ENCODE measurements at places on chromosomes 3 and 15. TPM values are rescaled to one million over a fixed set of nuclear protein-coding genes. Genes with fewer than 3 reads are reported as not detected.

The NR1I2 gene
- 0.22 TPM for total RNA-seq

The DUOX2 gene
- not detected for total RNA-seq

The RAD51 gene
- 1.7 TPM for total RNA-seq

The ISG20 gene
- 160 TPM for total RNA-seq

The CHRM5 gene
- total RNA-seq = not detected

DNA sequence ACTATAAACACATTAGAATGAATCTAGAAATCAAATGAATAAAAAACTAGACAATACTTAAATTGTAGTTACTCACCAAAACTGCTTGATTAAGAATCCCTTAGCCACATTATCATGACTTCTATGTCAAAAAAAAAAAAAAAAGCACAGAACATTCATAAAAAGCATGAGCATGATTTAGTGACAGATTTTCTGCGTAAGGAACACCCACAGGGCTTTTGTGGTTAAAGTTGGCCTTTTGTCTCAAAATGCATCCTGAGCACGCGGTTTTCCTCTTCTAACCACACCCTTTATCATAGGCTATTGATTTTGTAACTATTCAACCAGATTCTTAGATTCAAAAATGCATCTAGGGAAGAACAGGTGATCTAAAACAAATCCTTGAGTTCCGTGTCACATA is 334.0 kb upstream of the NR2F2 start:
- peak; percentile 1 for DNase-seq

GRCh38 chr3:152076148-152076547 is 192.6 kb upstream of the MBNL1 start:
- no peak for DNase-seq

- no peak for DNase-seq
Measured at GRCh38 chr3:31952205-31952604, 28.9 kb downstream of the OSBPL10 start.

DNA sequence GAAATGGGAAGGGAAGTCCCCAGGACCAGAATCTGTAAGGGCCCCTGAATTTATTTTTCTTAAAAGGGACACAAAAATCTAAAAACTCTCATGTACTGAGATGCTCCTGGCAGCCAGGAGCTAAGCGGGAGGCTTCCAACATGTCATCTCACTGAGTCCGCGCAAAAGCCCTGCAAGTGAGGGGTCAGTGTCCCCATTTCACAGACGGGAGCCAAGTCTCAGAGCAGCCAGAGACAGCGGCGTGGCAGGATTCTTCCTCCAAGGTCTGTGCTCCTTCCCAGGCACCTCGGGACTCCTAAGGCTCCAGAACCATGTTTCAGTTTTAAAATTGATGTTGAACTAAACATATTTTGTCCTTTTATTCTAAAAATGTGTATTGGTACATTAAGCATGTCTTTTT is 114.8 kb downstream of the ADCY5 start:
- no peak for DNase-seq

GRCh38 chr15:60616147-60616546 is 137.2 kb upstream of the ICE2 start:
- DNase-seq = no peak

GRCh38 chr3:170751083-170751898 is 118.7 kb downstream of the RPL22L1 start:
- no peak for DNase-seq

GRCh38 chr3:126551121-126551838 is 7.5 kb downstream of the C3orf22 start:
- no peak for DNase-seq

- no peak for DNase-seq
Measured at GRCh38 chr15:62444104-62445022, 279.3 kb upstream of the C2CD4B start.

DNA sequence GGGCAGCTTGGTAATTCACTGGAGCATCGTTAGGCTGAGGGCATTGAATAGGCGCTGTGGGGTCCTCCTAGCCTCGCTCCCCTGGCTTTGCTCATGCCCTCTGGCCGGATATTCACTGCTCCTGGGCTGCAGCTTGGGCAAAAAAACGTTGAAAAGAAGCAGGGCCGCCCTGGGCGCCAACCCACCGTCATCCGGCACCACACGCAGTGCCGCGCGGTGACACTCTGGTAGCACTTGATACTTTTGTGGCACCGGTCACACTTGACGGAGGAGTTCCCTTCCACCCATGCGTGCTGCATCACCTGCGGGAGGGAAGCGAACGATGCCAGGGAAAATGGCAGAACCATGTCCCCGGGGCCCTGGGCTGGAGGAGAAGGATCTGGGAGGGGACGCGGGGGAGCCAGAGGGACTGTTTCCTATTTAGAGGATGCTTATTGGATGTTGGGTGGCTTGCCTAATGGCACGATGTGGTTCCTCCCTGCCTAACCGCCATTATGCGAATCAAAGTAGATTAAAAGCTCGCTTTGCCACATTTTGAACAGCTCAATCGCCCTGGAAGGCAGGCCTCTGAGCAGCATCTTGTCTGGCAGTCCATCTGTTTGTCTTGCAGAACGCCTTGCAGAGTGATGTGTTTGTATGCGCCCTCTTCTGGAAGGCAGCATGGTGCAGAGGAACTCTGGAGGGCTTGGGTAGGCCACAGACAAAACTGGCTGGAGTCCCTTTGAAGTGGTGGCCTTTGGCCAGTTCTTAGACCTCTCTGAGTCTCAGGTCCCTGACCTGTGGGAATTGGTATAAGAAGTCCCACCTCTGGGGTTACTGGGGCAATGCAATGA is 93.2 kb downstream of the DGKG start:
- DNase-seq = no peak

DNA sequence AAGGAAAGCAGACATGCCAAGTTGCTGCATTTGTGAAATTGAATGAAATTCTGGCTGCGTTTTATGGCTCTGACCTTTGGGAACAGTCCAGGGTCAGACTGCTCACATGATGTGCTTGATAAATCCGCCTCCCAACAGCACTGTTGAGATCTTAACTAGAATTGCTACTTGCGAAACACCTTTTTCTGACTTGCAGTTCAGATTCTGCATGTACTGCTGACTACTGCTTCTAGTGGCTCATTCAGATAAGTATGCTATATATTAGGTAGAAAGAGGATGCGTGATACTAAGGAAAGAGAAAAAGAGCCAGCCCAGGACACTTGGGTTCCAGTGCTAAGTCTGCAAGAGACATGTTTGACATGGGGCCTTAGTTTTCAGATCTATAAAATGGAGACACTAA is 129.4 kb downstream of the LPP start:
- DNase-seq = no peak

GRCh38 chr15:87707071-87707470 is 549.5 kb downstream of the NTRK3 start:
- no peak for DNase-seq

GRCh38 chr3:177589911-177590381 is 392.7 kb upstream of the TBL1XR1 start:
- no peak for DNase-seq

GRCh38 chr3:126064627-126065258 is 19.2 kb downstream of the SLC41A3 start:
- DNase-seq = no peak

- DNase-seq = peak; percentile 54
Measured at GRCh38 chr15:45179221-45179985, 8.4 kb downstream of the SHF start.

DNA sequence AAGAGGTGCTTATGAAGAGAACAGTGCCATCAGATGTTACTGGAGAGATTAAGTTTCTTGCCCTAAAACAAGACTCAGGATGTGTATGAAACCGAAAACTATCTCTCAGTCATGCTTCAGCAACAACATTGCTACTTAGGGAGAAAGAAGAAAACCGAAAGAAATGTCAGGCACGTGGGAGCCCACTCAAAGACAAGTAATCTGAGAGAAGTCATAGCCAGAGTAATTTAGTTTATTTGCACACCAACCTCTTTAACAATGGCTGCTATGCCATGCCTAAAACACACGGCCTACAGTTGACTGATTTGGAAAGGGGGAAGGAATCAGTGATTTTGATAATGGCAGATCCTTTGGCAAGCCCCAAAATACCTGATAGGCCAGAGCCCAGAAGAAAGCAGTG is 162.9 kb downstream of the TIGIT start:
- DNase-seq = no peak

DNA sequence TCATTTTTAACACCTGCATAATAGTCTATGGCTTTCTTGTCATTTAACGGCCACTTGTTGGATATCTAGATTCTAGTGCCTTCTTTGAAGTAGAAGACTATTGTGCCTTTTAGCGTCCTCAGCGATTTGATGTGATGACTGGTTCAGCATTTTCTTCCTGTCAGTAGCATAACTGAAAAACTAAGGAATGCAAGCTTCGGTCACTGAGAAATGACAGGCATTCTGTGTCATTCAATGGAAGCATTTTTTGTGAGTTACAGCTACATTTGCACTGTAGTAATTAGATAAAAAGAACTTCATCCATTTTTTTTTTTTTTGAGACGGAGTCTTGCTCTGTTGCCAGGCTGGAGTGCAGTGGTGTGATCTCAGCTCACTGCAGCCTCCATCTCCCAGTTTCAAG is 10.3 kb downstream of the NEK11 start:
- no peak for DNase-seq

GRCh38 chr3:115336836-115337235 is 189.7 kb upstream of the ZBTB20 start:
- DNase-seq = no peak

DNA sequence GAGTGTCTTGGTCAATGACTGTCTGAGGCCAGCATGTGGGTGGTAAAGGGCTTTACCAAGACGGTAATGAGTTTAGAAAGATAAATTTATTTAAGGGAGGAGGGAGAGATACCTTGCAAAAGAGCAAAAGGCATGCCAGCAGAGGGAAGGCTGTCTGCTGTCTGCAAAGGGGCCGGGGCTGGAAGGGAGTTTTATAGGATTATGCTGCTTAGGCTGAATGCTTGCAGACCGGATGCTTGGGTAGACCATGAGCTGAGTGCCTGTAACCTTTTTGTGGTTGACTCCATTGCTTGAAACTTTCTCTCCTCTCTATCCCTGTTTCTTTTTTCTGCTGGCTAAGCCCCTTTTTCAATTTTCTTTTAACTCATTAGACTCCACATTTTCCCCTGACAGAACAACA is 1543.0 kb downstream of the OTOL1 start:
- no peak for DNase-seq

DNA sequence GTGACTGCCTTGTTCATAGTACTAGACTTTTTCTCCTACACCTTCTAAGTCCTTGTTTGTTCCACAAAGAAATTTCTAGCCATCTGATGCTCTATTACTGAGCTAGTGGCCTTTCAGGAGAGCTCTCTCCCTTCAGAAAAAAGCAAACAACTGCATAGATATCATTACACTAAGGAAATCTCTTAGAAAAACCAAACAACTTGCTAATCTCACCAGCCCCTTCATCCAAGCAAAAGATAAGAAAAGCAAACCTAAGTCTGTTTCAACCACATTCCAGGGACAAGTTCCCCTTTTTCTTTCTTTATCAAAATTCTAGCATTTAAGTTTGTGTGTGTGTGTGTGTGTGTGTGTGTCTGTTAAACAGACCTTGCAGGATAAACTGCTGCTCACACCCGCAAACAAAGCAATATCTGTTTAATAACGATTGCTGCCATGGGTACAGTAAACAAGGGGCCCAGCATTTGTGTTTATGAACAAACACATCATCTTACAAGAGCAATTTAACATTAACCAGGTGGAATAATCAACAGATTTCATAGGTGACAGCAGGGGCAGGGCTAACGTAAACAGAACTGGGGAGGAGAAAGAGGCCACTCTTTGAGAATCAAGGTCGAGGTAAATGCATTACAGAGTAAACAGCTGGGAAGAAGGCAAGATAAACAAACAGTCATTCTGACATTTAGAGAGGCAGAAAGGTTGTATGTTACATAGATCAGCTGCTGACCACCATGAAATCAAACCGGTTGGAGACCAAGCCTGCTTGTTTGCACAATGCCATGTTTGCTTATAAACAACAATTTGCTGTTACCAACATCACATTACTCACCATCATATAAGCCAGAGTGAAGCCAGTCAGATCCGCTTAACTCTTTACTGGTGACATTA is 375.1 kb downstream of the FOXP1 start:
- DNase-seq = no peak

- no peak for DNase-seq
Measured at GRCh38 chr3:112773864-112774263, 72.8 kb downstream of the CD200R1L start.

GRCh38 chr15:92877416-92877815 is 22.7 kb upstream of the CHD2 start:
- no peak for DNase-seq

DNA sequence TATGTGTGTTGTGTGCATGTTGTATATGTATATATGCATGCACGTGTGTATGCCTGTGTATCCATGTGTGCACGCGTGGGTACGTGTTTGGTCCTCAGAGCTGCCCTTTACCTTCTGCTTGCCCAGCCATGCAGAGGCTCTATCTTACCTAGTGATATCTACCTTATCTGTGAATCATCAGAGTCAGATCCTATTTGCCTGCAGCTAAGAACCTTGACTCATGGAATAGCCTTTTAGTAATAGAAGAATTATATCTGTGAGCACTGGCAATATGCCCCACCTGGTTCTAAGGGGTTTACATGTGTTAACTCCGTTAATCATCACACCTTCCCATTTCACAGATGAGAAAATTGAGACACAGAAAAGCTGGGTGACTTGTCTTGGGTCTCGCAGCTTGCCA is 11.0 kb downstream of the PGPEP1L start:
- no peak for DNase-seq

- no peak for DNase-seq
Measured at GRCh38 chr15:53786401-53786800, 26.9 kb upstream of the WDR72 start.

All from naive thymus-derived CD4-positive, alpha-beta T cell (primary cell).